ENCODE measurements at places on chromosomes 1 and 21.

DNA sequence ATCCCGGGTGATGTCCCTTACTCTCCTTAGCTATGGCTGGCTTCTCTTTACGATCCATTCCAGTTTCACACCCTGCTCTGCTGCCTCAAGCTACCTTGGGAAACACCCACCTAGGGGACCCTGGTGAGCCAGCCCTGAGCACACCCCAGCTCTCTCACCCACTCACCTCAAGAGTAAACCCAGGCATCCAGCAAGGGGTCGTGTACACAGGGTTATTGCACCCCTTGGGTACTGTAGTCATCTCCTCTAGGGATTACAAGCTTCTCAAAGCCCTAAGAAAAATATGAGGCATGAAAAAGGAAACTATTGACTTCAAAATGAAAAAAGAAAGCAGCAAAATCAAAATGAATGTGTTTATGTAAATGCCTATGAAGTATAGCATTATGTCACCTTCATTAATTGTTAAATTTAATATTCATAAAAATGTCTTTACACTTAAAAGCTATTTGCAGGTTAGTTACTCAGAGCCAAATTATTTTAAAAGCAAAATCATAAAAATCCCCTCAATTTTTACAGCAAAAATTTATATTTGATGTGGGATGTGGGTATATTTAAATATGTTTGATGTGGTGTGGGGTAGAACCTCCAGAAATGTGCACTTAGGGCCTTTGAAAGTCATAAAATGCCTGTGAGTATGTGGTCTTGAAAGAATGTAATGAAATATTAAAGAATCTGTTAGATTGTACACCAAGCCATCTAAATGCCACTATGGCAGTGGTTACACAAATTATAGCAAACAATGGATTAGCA lies 190.3 kb downstream of the C1orf94 start:
- DNase-seq = no peak

- no peak for DNase-seq
Measured at GRCh38 chr1:85274969-85275453, 1.4 kb downstream of the BCL10 start.

DNA sequence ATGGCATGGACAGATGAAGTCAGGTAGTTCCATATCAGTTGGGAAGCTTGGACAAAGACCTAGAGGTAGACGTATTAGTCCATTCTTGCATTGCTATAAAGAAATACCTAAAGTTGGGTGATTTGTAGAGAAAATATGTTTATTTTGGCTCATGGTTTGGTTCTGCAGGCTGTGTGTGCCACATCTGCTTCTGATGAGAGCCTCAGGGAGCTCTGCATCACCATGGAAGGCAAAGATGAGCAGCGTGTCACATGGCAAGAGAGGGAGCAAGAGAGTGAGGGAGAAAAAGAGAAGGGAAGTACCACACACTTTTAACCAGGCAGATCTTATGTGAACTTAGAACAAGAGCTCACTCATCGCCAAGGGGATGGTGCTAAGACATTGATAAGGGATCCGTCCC lies 9.0 kb downstream of the TSACC start:
- no peak for DNase-seq

- DNase-seq = no peak
Measured at GRCh38 chr1:185512442-185512841, 195.4 kb upstream of the IVNS1ABP start.

- no peak for DNase-seq
Measured at GRCh38 chr1:5599541-5599940, 392.7 kb downstream of the NPHP4 start.

Data from right hindlimb (tissue), 1 donor.